Kidney glomerular epithelial cell (primary cell): ENCODE measurements at places on chromosomes 7 and 10.
A peak's percentile ranks its signal among the peaks of the same experiment; 100 is the strongest.

DNA sequence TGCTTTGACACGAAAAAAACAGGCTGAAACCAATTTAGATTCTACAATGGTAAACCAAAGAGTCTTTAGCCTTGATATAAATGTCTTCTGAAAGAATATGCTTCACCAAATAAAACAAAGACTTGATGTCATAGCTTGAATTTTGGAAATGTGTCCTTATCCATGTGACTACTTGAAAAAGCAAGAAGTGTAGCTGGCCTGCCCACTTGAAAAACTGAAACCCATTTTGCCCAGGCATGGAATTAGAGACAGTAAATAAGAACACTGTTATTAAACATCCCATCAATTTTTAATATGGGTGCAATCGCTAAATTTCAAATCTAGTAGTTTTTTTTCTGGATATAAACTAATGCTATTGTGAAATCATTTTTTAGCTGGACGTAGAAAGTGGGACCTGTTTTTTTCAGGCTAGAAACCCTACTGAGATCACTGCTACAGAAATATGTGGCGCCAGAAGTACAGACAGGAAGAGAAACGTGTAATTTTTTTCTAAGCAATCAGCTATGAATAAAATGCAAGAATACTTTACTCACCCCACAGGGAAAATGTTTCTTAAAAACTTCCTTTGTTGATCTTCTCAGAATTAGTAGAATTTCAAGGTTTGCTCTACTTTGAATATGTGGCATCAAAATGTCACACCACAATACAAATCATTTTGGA is 56.7 kb downstream of the PIP4K2A start:
- DNase-seq: no peak

DNA sequence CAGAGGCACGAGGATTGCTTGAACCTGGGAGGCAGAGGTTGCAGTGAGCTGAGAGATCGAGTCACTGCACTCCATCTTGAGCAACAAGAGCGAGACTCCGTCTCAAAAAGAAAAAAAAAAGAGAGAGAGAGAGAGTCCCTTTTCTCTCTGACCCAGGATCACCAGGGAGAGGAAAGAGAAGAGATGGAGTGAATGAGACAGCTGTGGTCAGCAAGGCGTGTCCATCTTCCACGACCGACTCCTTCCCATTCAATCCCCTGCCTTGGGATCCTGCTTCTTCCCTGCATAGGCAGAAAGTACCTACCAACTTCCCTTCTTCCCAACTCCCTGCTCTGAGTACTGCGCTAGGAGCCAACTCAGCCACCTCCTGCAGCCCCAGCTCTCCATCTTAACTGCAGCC is 5.2 kb upstream of the ZAN start:
- no peak for DNase-seq

DNA sequence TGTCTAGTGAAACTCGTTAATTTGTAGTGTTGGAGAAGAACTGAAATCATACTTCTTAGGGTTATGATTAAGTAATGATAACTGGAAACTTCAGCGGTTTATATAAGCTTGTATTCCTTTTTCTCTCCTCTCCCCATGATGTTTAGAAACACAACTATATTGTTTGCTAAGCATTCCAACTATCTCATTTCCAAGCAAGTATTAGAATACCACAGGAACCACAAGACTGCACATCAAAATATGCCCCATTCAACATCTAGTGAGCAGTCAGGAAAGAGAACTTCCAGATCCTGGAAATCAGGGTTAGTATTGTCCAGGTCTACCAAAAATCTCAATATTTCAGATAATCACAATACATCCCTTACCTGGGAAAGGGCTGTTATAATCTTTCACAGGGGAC is 187.6 kb downstream of the CFTR start:
- DNase-seq: no peak

- DNase-seq: no peak
Observed at GRCh38 chr10:2972216-2972615, 95.1 kb upstream of the PFKP start.

GRCh38 chr10:3887885-3888476 is 103.0 kb upstream of the KLF6 start:
- DNase-seq: peak; percentile 97

GRCh38 chr7:99210265-99210970 is 2.5 kb upstream of the KPNA7 start:
- no peak for DNase-seq

GRCh38 chr10:75662715-75663114 is 231.3 kb downstream of the LRMDA start:
- no peak for DNase-seq

DNA sequence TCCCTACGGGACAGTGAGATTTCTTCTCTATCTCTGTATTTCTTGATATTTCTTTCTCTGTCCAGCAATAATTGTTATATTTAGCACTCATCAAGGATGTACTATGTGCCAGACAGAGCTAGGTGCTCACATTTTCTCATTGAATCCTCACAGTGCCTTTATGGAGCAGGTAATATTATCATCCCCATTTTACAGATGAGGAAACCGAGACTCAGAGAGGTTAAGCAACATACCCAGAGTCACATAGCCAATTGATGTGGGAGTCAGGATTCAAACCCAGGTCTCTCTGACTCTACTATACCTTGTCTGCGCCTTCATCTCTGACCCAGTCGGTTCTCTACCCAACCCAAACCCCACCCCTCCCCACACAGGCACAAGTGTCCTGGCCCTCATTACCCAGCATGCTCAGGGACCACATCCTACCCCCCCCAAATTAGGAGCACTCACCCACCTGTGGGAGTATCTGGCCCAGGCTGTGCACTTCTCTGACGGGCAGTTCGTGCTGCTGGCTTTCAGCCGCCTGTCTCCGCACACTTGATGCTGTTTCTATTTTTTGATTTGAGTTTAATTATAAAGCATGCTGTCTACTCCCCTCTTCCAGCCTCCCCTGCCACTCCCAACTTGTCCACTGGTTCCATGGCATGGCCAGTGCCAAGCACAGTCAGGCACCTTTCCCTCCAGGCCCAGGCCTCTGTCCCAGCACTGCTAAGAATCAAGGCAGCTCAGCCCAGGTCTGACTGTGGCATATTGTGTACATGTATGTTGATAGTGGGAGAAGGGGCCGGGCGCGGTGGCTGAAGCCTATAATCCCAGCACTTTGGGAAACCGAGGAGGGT is 9.8 kb upstream of the SAMD8 start:
- DNase-seq: no peak

DNA sequence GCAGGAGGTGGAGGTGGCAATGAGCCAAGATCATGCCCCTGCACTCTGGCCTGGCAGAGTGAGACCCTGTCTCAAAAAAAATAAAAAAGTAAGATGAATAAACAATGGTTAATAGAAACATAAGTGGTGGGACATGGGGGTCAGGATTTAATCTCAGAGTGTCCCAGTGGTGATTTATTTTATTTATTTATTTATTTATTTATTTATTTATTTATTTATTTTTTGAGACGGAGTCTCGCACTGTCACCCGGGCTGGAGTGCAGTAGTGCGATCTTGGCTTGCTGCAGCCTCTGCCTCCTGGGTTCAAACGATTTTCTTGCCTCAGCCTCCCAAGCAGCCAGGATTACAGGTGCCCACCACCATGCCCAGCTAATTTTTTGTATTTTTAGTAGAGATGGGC is 482.6 kb upstream of the GALNT17 start:
- no peak for DNase-seq

DNA sequence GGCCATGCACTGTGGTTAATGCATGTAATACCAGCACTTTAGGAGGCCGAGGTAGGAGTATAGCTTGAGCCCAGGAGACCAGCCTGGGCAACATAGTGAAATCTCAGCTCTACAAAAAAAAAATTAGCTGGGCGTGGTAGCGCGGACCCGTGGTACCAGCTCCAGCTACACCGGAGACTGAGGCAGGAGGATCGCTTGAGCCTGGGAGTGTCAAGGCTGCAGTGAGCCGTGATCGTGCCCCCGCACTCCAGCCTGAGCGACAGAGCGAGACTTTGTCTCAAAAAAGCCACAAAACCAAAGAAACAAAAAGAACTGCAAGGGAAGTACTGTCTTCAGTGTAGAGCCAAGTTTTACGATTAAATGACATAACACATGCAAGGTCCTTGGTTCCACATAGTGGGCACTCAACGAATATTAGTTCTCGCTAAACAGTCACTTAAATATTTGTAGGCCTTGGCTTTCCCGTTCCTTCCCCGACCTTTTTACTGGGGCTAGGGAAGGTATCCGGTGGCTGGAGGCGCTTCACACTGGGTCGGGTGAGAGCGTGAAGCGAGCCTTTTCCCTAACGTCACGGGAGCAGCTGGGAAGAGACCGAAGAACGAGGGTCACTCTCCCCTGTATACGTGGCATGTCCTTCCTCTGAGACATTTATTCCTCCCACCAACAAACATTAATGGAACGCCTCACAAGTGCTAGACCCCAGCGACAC is 993 bp upstream of the SND1 start:
- no peak for DNase-seq

GRCh38 chr10:69516796-69517195 is 56.4 kb downstream of the NEUROG3 start:
- no peak for DNase-seq

- DNase-seq: no peak
Observed at GRCh38 chr10:48404646-48405045, 98.2 kb downstream of the MAPK8 start.

GRCh38 chr10:122515588-122516231 is 44.8 kb upstream of the DMBT1 start:
- DNase-seq: peak; percentile 83

DNA sequence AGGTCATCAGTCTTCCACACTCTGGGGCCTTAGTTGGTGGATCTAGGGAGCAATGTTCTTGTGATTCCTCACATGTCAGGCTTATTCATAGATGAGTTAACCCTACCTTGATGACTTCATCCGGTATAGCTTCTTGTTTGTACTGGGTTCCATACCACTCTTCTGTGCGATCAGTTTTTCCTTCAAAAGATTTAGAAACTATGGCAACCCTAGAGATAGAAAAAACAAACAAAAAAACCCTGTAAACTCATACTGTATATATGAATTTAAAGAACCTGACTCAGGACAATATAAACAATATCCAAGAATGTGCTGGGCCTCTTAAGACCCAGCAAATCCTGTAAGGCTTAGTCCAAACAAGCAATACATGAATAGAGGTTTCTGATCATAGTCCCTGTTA is 83.5 kb downstream of the IDE start:
- DNase-seq: no peak

DNA sequence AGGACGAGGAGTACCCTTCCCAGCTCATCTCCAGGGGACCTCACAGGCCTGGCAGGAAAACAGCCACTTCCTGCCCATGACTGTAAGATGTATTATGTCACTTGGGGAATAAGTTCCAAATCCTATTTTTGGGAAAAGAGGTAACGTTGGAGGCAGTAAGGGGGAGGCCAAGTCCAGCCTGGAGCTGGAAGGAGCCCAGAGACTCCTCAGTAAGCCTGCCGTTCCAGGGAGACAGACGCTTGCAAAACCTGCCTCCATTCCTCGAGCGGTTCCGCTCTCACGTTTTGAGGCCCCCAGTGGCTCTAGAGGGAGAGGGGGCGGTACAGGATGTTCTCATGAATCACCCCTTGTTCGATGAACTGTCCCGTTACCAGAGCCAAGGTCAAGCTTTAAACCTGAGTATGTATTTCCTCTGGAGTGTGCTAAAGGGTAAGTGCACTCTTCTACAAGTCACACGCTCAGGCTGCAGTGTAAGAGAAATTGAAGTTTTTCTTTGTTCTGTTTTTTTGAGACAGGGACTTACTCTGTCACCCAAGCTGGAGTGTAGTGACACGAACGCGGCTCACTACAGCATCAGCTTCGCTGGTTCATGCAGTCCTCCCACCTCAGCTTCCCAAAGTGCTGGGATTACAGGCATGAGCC is 45.5 kb upstream of the CYTH3 start:
- peak; percentile 32 for DNase-seq

- no peak for DNase-seq
Observed at GRCh38 chr10:67780759-67781538, 57.0 kb downstream of the DNAJC12 start.

DNA sequence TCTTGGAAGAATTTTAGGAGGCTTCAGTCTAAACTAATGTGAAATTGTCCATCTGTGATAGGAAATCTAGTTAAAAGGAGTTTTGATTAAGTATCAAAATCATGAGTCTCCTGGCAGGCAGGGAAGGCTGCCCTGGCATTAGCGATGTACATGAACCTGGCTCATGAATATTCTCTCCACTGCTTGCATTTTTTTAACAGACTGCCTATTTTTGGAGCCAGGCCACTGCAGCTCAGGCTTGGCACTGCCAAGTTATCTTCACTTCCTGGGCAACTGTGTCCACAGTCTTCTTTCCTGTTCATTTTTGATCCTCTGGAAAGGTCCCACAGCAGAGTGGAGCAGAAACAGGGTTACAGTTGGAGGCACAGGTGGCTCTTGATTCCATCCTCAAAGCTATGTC is 7.0 kb downstream of the GPR26 start:
- no peak for DNase-seq

DNA sequence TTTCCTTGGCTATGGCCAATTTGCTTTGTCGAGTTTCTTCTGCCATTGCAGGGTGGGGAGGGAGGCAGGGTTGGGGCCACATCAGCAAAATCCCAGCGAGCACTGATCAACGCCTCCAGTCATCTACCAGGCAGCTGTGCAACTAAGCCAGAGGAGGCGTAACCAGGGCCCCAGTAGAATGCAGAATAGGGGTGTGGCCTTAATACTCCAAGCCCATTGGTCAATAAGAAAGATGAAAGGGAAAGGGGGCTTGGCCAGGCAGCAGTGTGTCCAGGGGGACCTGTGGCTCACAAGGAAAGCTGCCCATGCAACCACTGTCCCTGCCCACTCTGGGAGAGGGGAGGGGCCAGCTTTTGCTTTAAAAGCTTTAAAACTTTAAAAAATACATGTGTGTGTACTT is 21.5 kb upstream of the GGCT start:
- no peak for DNase-seq

GRCh38 chr7:150735596-150736358 is 1.4 kb upstream of the GIMAP5 start:
- no peak for DNase-seq

- no peak for DNase-seq
Observed at GRCh38 chr10:15225511-15225910, 57.0 kb upstream of the NMT2 start.

- no peak for DNase-seq
Observed at GRCh38 chr7:2079332-2080059, 153.2 kb downstream of the MAD1L1 start.
